ENCODE measurements at places on chromosomes 2 and 18.

GRCh38 chr2:213104092-213104902, 47.1 kb downstream of the IKZF2 start:
- no peak for DNase-seq

GRCh38 chr18:75544496-75544895, 117.0 kb upstream of the SMIM21 start:
- no peak for DNase-seq

DNA sequence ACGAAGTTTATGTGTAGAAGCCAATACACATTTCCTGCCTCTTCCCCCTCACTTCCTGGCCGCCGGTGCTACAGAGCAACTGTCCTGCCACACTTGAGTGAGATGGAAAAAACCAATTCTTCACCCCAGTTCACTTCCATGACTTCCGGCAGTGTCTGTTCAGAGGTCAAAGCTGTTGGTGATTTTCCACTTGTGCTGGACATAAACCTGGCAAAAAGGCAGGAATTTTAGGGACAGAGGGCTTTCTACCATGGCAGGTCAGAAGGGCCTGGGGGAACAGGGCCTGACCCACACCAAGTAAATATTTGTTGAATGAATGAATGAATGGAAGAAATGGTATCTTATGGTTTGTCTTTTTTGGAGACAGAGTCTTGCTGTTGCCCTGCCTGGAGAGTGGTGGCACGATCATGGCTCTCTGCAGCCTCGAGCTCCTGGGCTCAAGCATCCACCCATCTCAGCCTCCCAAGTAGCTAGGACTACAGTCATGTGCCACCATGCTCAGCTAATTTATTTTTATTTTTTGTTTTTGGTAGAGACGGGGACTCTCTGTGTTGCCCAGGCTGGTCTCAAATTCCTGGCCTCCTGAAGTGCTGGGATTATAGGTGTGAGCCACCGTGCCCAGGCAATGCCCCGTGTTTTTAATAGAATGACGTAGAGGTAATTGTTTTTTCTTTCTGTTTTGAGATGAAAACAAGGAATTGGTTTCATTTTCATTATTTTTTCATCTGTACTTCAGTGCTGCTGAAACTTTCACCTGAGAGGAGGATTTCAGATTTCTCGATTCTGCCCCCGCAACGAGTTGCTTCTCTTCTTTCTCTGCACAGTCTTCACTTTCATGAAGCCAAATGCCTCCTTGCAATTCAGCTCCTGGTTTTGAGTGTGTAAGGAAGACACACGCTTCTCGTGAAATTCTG, 48.0 kb upstream of the LPIN2 start:
- DNase-seq: no peak

- no peak for DNase-seq
Observed at GRCh38 chr2:26711457-26712161, 19.1 kb downstream of the KCNK3 start.

DNA sequence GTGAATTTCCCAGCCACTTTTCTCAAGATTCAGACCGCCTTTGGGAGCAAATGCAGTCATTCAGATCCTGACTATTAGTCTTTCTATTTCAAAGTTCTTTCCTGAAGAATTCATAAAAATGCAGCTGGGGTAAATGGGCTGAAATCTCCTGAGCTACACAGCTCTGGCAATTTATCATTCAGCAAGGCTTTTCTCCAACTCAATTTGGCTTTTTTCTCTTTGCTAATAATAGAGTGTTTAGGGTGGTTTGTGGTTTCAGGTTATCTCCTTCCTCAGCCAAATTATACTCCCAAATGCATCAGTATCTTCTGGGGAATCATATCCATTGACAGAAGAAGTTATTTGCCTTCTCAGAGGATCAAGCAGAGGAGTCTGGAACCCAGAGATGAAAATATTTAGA, 282.4 kb upstream of the SLC14A2 start:
- DNase-seq: no peak

GRCh38 chr2:200306931-200307723, 634 bp downstream of the SPATS2L start:
- DNase-seq: no peak

DNA sequence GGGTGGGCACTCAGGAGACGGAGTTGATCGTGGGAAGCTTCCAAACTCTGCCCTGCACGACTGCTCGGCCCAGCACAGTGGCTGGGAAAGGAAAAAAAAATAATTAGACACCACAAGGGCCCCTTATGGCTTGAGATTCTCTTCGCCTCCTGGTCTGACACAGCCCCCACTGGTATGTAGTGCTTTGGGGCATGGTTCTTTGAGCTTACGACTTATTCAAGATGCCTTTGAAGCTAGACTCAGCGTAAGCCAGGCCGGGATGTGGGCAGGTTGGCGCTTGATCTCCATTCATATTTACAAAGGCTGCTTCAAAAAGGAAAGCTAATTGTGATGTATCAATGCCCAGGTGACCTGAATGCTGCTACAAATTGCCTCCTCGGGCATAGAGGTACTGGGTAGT, 50.5 kb downstream of the CXCR4 start:
- no peak for DNase-seq
